ENCODE measurements at places on chromosomes 5 and 9. TPM values are rescaled to one million over a fixed set of nuclear protein-coding genes. Genes with fewer than 3 reads are reported as not detected.

COL15A1 gene
- 0.02 TPM for total RNA-seq

GLIPR2 gene
- total RNA-seq, result 26.3 TPM

LRRC70 gene
- total RNA-seq, result 0.86 TPM

MAN1B1 gene
- total RNA-seq, result 48.1 TPM

MARCHF3 gene
- 5.9 TPM for total RNA-seq

GFI1B gene
- not detected for total RNA-seq

SLC1A3 gene
- total RNA-seq, result not detected

GRCh38 chr5:105816961-105817360 is 1853.8 kb downstream of the EFNA5 start:
- DNase-seq, result no peak

DNA sequence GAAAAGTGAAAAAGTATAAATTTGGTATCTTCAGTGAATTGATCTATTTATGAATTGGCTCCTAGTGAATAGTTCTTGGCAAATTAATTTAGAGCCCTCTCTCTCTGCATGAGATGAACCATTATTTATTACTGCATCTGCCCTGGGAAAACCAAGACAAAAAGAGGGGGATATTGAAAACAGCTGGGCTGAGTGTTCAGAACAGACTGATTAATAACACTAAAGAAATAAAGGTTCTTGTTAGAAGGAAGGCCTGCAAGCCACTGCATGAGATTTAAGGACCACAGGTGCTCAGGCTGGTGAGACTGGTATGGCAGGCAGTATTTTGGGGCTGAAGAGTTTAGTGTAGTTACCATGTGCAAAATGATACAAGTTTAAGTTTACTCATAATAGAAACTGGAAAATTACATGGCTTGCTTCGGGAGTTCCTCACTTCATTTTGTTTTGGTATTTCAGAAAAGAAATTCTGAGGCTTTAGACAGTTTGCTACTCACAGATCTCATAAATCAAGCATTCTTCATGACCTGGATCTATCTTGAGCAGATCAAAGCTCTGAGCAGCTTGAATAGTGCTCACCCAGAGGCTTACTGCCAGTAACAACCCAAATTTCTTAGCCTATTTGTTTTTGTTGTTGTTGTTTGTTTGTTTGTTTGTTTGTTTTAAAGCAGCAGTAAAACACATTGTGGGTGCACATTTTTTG is 56.1 kb downstream of the KIAA1958 start:
- DNase-seq, result no peak

DNA sequence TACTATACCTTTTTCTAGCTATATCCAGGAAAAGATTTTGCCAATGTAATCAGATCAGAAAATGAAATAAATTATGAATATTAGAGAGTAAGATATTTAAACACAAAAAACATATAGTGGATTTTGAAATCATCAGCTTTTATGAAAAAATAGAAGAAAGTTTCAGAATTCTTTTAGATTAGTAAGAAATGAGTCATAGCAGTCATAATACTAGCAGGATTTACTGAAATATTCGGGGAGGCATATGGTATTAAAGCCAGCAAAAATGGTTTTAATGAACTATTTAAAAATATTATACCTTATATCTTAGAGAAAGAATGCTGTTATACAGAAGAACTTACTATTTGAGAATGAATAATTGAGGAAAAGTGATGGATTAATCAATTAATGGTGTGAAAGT is 303.6 kb upstream of the NUDT12 start:
- DNase-seq, result no peak

DNA sequence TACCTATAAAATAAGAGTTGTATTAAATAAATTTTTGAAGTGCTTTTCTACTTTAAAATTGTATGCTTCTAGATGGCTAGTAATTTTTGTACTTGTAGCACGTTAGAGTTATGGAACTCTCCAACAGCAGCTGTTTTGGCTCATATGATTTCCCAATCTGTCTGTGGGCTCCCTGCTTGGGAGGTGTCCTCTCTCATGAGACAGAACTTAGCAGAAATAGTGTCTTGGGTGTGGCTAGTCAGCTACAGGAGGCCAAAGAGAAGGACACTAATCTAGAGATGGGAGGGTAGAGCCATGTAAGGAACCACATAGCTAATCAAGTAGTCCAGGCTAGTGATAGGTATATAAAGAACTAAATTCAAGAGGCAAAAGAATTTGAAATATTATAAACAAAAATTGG is 78.4 kb upstream of the DAB2 start:
- DNase-seq, result no peak

DNA sequence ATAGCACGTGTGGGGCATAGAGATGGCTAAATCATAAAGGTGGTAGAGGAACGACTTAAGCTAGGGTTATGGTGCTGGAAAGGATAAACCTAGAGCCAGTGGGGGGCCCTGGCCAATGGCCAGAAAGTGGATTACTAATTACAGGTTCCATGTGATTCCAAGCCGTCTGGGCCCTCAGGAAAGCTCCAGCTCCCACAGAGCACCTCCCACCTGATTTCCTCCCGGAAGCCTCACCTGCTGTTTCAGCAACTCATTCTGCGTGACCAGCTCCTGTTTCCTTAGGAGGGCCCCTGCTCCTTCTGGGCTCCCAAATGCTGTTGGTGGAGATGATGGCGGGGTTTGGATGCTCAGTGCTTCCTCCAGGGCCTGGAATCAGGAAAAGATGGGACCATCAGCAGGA is 16.2 kb downstream of the GPX3 start:
- DNase-seq, result no peak

DNA sequence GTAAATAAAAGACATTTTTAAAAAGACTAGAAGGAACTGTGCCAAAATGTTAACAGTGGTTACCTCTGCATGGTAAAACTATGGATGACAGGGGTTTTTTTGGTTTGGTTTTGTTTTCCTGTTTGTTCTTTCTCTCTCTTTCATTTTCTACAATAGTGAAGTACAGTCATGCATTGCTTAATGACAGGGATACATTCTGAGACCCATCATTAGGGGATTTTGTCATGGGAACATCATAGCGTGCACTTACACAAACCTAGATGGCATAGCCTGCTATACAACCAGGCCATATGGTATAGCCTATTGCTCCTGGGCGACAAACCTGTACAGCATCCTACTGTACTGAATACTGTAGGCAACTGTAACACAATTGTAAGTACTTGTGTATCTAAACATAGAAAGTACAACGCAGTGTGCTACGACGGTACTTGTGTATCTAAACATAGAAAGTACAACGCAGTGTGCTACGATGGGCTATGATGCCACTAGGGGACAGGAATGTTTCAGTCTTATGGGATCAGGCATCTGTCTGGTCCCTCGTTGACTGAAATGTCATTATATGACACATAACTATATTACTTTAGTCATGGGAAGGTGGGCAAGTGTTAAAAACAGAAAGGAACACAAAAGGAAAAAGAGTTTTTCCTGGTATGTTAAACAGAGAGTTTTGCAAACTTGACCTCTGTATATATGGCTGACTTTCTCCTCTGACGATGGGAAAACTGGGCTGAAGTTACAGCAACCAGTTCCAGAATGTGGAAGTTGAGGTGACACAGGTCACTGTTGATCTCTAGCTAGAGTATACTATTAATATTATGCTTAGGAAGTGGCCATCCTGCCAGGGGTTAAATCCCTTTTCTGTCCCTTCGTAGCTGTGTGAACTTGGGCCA is 7.4 kb upstream of the ADAM19 start:
- DNase-seq, result no peak

GRCh38 chr5:143966280-143966679 is 154.3 kb downstream of the HMHB1 start:
- no peak for DNase-seq

- DNase-seq, result no peak
These were observed 92.2 kb downstream of the KLF4 start for GRCh38 chr9:107397076-107398044.

GRCh38 chr5:113382731-113383130 is 52.1 kb downstream of the TSSK1B start:
- DNase-seq, result no peak

DNA sequence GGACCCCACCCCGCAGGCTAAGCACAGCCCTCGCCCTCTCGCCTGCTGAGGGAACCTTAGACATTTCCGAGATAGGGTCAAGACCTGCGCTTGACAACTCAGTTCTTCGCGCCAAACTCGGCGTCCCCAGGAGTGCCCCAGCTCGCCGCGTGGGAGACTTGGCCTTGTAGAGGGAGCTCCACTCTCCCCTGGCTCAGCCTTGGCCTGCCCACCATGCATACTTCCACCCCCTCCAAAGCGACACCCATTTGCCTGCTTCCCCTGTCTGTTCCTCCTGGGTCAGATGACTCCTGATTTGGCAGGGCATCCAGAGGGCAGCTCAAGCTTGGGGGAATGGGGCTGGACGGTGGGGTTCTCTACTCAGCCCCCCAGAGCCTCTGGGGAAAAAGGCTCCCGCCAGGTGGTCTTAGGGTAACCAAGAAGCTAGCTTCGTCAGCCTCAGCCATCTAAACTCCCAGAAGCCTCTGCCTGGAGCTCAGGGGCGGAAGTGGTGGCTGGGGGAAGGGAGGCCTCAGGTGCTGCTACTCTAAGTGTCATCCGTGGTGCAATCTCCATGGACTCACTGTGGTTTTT is 560 bp downstream of the DOCK2 start:
- DNase-seq, result peak; percentile 73

GRCh38 chr5:152978141-152978835 is 512.2 kb upstream of the GRIA1 start:
- no peak for DNase-seq

DNA sequence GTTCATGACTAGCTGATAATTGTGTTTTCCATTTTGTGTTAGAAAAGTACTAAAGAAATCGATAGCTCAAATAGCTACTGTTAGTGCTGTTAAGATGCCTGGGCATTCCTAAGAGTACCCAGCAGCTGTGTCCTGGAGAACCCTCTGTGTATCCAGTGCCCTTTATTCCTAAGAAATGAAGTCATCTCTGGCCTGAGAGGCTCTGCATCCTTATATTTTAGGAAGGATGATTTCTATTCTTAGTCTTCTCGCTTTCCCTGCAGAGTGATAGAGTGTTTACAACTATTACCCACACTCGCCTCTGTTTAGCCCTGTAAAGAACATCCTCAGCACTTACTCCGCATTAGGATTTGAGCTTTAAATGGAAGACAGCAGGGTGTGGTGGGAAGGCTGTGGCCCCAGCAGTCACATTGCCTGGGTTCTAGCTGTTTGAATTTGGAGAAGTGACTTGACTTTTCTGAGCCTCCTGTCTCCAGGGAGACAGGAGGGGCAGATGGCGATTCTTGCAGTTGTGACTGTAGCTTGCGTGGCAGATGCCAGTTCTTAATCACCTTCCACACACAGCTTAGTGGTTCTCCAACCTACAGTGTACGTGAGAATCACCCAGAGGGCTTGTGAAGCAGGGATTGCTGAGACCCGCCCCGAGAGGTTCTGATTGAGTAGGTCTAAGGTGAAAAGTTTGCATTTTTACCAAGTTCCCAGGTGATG is 177.2 kb upstream of the PITX1 start:
- DNase-seq, result no peak

- no peak for DNase-seq
These were observed 133.3 kb downstream of the GCNT1 start for GRCh38 chr9:76592091-76592973.

GRCh38 chr9:100584951-100585350 is 7.1 kb downstream of the CAVIN4 start:
- no peak for DNase-seq

Data from activated T-helper 1 cell treated with anti-CD3 and anti-CD28 coated beads, Interleukin-12 subunit alpha, Interleukin-12 subunit beta, Interleukin-2, Interleukin-4 antibody, amounts not matched to agents 30 ng/mL and 10 ng/mL and 1 ng/mL, durations not matched to agents 14 hours and 24 hours and 36 hours (primary cell).